ENCODE measurements at places on chromosomes 16 and 17.

- DNase-seq: no peak
Measured at GRCh38 chr16:54282928-54283724, 3.5 kb downstream of the IRX3 start.

GRCh38 chr17:80047176-80047575 lies 10.7 kb downstream of the CCDC40 start:
- DNase-seq: no peak

DNA sequence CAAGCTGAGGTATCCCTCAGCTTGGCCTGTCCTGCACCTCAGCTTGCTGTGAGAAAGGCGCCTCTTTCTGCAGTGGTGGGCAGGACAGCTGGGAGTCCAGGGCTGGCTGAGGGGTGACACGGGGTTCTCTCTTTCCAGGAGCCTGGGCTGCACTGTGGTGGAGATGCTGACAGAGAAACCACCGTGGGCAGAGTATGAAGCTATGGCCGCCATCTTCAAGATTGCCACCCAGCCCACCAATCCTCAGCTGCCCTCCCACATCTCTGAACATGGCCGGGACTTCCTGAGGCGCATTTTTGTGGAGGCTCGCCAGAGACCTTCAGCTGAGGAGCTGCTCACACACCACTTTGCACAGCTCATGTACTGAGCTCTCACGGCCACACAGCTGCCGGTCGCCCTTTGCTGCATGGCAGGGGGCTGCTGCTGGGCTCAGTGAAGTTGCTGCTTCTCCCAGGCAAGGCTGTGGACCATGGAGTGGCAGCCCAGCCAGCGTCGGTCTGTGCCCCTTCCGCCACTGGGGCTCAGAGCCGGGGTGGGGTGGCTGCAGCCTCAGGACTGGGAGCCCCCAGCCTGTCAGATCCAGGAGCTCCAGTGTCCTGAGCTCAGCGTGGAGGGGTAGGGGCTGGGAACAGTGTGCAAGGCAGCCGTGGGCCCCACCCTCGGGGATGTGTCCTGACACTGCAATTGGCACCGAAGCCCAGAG lies 6.4 kb downstream of the LIMD2 start:
- DNase-seq: no peak

GRCh38 chr16:63695347-63695746 lies 1426.5 kb downstream of the CDH11 start:
- DNase-seq: no peak

DNA sequence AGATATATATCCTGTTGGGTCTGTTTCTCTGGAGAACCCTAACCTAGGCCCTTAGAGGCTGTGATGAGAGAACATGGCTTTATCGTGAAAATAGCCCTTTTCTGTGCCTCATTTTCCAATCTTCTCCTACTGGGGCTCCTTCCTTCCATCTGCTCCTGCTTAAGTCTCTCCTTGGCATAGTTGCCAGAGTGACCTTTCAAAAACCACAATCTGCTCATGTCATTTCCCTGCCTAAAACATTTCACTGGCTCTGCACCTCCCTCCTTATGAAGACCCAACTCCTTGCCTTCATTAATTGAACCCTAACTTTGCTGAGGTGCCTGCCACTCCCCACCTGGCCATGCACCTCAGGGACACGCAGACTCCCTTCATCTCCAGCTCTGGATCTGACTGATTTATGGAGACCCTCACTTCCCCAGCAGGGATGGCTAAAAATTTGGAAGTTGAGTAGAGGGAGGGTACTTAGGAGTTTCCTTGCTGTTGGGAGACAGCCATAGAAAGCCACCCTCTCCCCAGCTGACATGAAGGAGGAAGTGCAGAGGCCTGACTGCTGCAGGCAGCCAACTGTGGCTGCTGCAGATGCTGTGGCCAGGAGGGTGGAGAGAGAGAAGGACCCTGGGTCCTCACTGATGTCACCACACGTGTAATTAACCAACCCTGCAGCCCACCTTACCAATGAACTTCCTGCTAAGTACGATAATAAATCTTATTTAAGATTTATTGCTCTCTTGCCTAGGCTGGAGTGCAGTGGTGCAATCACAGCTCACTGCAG lies 6.3 kb upstream of the GGA2 start:
- no peak for DNase-seq

GRCh38 chr17:56724664-56725063 lies 109.1 kb downstream of the C17orf67 start:
- DNase-seq: no peak

GRCh38 chr17:81030741-81031565 lies 4.0 kb upstream of the BAIAP2 start:
- DNase-seq: no peak

DNA sequence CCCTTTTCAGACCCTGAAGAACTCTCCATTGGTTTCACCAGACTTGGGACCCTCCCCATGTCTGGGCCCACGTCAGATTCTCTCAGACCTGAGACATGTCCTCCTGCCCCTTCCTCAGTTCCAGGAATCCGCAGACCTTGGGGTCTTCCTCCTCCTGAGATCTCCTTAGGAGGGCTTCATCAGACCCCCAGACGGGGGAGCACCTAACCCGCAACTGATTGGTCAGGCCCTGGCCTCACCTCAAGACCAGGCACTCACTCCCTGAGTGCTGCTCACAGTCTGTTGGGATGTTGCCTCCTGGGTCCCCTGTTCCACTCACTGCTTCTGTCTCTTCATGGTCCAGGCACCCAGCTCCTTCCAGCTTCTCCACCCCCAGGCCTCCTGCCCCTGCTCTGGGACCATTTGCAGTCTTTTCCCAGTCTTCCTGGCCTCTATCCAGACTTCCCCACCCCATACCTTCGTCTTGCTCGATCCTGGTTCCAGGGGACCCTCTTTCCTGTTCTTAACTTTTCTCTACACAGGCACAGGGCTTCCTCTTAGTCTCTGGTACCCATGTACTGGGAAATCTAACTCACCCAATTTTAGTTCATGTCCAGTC lies 1.2 kb downstream of the GID4 start:
- no peak for DNase-seq

DNA sequence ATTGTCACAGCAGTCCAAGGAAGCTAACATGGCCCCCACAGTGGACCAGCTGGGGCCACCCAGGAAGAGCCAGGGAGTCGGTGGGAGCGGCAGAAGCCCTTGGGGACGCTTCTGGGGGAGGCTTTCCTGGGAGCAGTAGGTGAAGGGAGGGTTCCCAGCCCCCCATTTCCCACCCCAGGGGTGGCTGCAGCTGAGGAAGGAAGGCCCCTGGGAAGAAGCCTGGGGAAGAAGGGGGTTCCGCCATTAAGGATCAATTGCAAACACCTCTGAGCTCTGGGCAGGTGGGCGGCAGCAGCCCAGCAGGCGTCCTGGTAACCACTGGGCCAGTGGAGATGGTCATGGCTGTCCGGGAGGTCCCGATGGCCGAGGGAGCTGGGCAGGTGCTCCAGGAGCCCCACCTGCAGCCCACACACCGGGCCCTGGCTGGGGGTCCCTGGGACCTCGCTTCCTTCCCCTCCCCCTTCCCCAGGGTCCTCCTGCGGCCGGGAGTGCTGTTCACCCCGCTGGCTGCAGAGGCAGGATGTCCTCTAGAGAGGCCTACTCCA lies 592 bp upstream of the PERCC1 start:
- no peak for DNase-seq

DNA sequence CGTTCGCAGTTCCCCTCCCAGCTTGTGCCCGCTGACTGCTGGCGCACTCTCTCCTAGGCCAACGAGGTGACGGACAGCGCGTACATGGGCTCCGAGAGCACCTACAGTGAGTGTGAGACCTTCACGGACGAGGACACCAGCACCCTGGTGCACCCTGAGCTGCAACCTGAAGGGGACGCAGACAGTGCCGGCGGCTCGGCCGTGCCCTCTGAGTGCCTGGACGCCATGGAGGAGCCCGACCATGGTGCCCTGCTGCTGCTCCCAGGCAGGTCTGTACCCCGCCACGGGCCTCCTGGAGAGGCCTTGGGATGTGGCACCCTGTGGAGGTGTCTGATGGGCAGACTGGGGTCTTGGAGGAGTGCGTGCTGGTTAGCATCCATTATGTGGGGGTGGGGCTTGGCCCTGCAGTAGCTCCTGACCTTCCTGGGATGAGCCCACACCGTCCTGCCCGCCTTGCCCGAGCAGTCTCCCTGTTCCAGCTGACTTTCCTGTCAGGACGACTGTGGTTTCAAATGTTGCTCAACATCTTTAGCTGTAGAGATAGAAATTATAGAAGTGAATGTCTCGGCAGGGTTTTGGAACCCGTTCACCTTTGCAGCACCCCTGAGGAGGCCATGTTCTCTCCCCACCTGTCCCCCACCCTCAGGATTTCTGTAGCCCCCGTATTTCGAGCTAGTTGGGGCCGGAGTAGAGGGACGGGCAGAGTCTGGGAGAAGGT lies 44.9 kb upstream of the CAPN15 start:
- DNase-seq: no peak

GRCh38 chr17:48504953-48505352 lies 25.9 kb downstream of the HOXB1 start:
- no peak for DNase-seq

DNA sequence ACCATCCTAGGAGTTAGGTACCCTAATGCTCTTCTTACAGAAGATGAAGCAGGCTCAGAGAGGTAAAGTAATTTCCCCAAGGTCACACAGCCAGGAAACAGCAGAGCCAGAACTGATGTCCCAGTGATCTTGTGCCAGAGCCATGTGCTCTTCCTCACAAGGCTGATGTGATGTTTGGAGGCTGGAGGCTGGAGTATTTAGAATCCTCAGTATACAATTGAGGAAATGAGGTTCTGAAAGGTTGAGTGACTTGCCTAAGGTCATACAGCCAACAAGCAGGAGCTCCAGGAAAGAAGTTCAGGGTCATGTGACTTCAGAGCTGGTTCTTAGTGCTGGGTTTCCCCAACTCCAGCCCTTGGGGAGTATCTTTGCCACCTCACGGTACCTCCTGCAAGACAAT lies 18.5 kb downstream of the ITPRIPL2 start:
- no peak for DNase-seq

DNA sequence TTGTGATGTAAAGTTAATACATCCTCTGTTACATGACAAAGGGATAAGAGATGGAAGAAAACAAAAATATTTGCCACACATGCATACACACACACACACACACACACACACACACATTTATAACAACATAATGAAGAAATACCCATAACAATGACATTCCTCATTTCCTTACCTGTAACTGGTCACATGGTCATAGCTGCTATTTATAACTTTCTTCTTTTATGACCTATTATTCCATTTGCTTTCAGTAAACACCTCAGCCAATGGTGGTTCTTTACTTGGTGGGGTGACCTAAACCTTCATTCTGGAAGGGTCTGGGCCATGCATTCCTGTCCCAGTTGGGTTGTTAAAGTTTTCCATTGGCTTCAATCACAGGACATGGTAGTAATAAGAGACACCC lies 5.3 kb downstream of the MT2A start:
- DNase-seq: no peak

DNA sequence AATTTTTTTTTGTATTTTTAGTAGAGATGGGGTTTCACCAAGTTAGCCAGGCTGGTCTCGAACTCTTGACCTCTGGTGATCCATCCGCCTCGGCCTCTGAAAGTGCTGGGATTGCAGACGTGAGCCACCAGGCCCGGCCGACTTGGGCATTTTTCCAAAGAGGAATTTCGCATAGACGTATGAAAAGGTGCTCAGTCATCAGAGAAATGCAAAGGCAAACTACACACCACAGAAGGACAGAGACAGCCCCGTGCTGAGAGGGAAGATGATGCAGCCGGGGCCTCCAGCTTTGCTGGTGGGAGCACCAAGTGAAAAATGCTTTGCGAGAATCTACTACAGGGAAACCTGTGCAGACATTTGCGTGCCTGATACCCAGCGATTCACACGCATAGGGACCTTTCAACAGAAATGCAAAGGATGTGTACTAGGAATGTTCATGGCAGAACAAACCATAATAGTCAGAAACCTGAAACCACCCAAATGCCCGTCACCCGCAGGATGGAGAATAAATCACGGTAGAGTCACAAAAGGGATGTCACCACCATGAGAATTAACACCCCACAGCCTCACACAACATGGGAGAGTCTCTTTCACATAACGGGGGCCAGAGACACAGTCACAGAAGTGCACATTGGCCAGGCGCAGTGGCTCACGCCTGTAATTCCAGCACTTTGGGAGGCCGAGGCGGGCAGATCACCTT lies 5.2 kb downstream of the RAB40B start:
- DNase-seq: no peak

- DNase-seq: no peak
Measured at GRCh38 chr16:8949536-8950418, 13.9 kb downstream of the USP7 start.

GRCh38 chr17:57356719-57357391 lies 100.5 kb downstream of the MSI2 start:
- peak; percentile 37 for DNase-seq

GRCh38 chr16:58461056-58461455 lies 38.9 kb upstream of the NDRG4 start:
- DNase-seq: no peak

- no peak for DNase-seq
Measured at GRCh38 chr17:3213001-3213400, 5.5 kb downstream of the OR1A1 start.

- no peak for DNase-seq
Measured at GRCh38 chr16:88290850-88291830, 91.6 kb upstream of the ZNF469 start.

DNA sequence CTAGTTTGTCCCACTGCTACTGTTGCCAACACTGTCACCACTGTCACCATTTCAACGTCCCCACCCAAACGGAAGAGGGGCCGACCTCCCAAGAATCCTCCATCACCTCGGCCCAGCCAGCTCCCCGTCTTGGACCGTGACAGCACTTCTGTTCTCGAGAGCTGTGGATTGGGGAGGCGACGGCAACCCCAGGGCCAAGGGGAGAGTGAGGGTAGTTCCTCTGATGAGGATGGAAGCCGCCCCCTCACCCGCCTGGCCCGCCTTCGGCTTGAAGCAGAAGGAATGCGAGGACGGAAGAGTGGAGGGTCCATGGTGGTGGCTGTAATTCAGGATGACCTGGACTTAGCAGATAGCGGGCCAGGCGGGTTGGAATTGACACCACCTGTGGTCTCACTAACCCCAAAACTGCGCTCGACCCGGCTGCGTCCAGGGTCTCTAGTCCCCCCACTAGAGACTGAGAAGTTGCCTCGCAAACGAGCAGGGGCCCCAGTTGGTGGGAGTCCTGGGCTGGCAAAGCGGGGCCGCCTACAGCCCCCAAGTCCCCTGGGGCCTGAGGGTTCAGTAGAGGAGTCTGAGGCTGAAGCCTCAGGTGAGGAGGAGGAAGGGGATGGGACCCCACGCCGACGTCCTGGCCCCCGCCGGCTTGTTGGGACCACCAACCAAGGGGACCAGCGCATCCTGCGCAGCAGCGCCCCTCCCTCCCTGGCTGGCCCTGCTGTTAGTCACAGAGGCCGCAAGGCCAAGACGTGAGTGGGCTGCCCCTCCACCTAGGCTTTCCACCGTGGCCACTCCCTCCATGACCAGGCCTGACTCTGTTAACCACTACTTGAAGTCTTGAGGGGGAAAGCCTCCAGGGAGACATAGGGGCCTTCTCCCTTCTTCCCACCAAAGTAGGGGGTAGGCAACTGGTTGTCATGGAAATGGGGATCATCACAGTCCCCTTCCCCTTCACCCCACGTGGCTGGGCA lies 9.0 kb upstream of the PHKG2 start:
- DNase-seq: no peak
